Bronchial epithelial cell (primary cell): ENCODE measurements at places on chromosomes 4 and X. TPM values are rescaled to one million over a fixed set of nuclear protein-coding genes. Genes with fewer than 3 reads are reported as not detected.

DNA sequence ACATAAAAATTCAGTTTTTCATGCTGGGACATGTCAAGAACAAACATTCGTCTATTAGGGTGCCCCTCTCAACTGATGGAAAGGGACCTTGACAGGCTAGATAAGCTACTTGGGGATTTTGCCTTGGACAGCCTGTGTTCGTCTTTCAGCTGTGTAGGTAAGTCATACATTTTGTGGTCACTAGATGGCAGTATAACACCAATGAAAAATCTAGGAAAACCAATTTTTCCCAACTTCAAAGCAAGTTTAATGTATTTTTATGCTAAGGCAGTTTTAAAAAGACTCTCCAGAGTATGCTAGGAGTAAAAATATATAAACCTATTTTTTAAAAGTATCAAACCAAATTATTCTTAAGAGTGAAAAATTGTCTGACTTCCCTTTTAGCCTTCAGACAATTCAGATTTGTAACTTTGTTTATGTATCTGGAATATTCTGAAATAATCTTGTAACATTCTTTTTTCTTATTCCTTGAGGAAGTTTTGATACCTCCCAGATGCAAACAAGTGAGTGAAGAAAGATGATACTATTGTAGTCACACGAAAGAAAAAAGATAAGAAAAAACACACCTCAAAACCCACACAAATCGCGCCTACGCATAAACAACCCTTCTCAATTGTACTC, 158.3 kb downstream of the CPE start:
- peak; percentile 67 for DNase-seq

GRCh38 chr4:148273501-148273986, 168.7 kb downstream of the NR3C2 start:
- DNase-seq: no peak

DNA sequence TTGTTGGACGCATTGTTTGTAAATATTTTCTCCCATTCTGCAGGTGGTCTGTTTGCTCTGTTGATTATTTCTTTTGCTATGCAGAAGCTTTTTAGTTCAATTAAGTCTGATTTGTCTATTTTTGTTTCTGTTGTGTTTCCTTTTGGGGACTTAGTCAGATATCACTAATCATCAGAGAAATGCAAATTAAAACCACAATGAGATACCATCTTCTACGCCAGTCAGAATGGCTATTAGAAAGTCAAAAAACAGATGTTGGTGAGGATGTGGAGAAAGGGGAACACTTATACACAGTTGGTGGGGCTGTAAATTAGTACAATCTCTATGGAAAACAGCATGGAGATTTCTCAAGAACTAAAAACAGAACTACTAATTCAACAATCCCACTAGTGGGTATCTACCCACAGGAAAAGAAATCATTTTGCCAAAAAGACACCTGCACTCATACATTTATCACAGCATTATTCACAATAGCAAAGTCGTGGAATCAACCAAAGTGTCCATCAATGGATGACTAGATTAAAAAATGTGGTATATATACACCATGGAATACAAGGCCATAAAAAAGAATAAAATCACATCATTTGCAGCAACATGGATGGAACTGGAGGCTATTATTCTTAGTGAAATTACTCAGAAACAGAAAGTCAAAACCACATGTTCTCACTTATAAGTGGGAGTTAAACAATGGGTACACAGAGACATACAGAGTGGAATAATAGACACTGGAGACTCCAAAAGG, 8.1 kb downstream of the COQ2 start:
- DNase-seq: no peak

DNA sequence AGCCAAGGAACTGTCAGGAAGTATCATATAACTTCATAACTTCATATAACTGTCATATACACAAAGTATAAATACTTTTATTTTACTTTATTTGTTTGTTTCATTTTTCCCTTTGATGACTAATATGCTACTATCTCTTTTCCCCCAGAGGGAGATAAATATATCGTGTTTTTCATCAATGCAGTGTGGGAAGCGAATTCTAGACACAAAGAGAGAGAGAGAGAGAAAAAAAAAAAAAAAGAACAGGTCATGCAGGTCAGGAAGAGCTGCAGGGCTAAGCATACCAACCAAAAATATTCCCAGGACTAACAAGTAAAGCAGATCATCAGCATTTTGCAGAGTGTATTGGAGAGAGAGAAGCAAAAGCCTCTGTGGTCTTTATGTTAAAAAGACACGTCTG, 1849.2 kb downstream of the STIM2 start:
- DNase-seq: no peak

ABLIM2 gene
- 1.1 and 2.8 TPM in 2 replicates for total RNA-seq

DNA sequence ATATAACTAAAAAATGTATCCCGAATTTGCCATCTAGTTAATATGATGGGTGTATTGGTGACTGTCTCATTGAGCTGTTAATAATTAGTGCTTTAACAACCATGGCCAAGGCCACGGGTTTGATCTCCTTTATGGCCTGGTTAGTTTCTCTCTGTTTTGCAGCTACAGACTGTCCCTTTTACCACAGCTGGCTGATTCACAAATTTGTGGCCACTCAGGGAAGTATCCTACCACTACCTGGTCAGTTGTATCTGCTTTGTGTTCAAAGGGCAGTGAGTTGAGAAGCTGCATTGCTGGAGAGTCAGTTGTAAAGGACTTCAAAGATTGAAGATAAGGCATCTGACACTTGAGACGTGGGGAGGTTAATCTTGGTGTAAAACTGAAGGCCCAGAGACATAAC, 219.1 kb upstream of the BMP3 start:
- DNase-seq: no peak

- no peak for DNase-seq
Observed at GRCh38 chrX:37640142-37640541, 45.4 kb upstream of the XK start.

GRCh38 chr4:58411904-58412303, 1301.7 kb upstream of the IGFBP7 start:
- no peak for DNase-seq

SLC9B1 gene
- 0.79 and 1.0 TPM in 2 replicates for total RNA-seq

PAK3 gene
- total RNA-seq: under 0.01 TPM in 1 of 2 replicates, not detected in the other

- no peak for DNase-seq
Observed at GRCh38 chrX:23754664-23755063, 11.6 kb upstream of the ACOT9 start.
